ENCODE measurements at places on chromosomes 3 and 15.

- DNase-seq: no peak
These were observed 96.6 kb downstream of the EFL1 start for GRCh38 chr15:82165948-82166376.

DNA sequence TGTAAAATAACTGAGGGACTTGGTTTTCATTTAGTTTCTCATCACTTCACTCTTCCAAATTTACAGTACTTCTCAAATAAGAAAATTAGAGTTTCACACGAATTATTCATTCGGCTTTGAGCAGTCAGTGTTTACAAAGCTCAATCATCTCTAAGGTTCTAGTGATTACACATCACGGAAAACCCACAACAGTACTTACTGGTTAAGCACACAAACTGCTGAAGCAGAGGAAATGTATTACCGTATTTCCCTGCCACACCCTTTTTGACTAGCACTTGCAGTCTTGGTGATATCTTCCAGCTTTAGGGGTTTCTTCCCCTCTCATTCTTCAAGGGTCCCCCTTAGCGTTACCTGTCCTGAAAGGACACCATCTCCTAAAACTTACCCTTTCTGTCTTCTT, 164.8 kb upstream of the CDIN1 start:
- no peak for DNase-seq

DNA sequence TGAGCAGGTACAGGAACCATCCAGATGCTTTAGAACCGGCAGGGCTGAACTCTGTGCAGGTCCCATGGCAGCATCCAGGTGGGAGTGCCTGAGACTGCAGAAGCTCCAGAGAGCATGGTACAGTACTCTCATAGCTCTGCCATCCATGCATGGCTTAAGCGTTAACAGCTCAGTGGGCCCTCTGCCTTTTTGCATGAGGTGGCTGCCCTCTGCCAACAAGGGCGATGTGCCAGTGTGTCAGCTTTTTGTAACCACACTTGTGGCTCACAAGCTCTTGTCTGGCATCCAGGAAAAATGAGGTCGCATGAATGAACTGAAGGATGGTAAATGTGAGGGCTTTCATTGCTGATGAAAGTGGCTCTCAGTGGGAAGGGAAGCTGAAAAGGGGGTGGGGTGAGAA, 950.1 kb downstream of the DIPK2A start:
- DNase-seq: no peak

GRCh38 chr3:45682311-45682710, 6.9 kb upstream of the SACM1L start:
- DNase-seq: no peak

- DNase-seq: no peak
These were observed 19.6 kb downstream of the PPARG start for GRCh38 chr3:12308517-12308916.

DNA sequence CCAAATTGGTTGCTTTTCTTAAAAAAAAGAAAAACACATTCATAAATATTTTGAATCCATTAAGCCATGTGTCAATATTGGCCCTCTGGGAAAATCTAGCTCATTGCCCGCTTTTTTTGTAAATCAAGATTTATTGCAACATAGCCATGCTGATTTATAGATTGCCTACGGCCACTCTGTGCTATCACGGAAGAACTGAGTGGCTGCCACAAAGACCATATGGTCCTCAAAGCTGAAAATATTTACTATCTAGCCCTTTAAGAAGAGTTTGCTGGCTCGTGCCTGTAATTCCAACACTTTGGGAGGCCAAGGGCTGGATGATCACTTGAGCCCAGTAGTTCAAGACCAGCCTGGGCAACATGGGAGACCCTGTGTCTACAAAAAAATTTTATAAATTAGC, 45.9 kb downstream of the IL5RA start:
- no peak for DNase-seq

DNA sequence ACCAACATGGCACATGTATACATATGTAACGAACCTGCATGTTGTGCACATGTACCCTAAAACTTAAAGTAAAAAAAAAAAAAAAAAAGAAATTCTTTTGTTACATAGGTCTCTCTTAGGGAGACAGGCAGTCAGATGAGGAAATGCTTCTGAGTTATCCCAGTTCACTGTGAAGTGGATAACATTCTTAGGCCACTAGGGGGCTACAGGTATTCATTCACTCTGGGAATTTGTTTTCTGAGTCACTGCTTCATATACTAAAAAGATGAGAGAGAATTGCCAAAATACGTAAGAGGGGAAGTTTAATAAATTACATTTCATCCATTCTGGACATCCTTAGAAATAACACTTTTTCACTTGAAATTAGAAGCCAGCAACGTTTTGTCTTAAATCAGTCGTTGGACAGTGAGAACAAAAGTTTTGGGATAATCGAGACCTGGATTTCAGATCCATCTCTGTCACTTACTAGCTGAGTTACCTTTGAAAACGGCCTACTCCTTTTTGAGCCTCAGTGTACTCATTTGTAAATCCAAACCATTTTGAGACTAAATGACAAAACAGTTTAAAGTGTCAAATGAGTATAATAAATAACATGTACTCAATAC, 738.4 kb upstream of the ALCAM start:
- DNase-seq: no peak

DNA sequence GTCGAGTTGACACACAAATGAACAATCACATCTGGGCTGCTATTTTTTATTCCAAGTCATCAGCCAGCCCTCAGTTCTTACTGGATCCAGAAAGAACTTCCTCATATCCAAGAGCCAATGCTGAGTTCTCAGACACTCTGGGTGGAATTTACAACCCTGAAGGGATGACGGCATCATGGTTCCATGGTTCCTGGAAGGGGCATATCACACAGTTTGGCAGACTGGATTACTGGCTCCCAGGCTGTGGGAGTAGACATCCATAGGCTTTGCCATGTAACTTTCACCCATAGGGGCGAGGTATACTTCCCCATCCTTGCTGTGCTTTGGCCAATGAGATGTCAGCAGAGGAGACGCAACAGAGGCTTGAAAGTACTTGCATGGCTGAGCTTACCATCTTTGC, 26.9 kb upstream of the KBTBD12 start:
- no peak for DNase-seq

DNA sequence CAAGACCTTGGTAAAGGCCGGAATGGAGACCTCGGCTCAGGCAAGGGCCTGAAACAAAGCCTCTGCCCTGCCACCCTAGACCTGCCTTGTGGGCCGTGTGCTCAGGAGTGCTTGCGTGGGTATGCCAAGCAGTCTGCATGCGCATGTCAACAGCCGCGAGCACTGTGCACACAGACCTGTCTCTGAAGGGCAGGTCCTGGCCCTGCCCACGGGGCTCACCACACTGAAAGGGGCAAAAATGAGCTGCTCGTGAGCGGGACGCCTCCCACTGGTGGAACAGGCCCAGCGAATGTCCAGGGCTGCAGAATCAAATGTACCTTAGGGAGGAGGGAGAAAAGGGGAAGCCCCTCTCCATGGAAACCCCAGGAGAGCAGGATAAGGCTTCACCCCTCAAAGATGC, 44.3 kb upstream of the FGD5 start:
- peak; percentile 13 for DNase-seq

DNA sequence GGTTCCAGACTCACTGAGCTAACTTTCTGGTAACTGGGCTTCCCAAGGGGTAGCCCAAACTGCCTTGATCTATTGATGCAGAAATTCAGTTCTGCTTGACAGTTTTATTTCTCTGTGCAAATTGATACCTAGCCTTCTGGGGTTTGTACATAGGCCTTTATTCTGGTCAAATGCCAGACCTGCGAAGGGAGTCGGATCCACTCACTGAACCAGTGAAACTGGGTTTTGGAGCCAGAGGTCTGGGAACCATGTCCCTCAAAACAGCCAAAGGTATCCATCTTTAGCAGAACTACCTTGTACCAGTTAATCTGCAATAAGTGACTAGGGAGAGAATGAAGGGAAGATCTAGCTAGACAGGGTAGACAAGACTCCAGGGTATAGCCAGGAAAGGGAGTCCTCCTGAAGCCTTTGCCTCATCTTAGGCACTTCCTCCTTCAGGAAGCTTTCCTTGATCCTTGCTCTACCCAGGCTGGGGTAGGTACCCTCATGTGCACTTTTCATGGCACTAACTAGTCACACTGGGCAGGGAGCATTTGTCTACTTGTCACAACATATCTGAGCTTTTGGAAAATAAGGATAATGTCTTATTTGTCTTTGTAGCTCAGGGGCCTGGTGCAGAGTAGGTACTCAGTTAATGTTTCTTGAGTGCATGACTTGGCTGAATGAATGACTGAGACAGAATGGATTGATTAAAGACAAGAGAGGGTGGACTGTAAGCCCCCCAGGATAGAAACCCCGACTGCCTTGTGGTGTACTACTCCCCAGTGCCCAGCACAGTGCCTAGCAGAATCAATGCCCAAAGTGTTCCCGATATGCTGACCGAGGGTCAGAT, 1.4 kb upstream of the SNX33 start:
- no peak for DNase-seq

GRCh38 chr3:55662683-55663082, 175.6 kb upstream of the WNT5A start:
- DNase-seq: no peak

DNA sequence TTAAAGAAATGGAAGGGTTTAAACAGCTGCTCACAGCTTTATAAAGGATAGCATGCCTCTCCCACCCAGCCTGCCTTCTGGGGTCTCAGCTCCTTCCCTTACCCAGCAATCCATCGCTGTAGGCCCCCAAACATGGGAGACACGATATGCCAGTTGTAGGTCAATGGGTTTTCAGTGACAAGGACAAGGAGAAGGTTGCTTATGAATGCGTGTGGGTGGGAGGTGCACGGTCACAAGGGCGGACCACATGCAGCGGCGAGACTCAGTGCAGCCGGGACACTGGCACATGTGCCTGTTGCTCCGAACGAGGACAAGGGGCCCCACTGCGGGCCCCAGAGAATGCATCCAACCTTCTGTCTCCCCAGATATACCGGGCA, 67.0 kb downstream of the MGLL start:
- no peak for DNase-seq

GRCh38 chr3:39098473-39099000, 8.9 kb downstream of the GORASP1 start:
- DNase-seq: peak; percentile 19

DNA sequence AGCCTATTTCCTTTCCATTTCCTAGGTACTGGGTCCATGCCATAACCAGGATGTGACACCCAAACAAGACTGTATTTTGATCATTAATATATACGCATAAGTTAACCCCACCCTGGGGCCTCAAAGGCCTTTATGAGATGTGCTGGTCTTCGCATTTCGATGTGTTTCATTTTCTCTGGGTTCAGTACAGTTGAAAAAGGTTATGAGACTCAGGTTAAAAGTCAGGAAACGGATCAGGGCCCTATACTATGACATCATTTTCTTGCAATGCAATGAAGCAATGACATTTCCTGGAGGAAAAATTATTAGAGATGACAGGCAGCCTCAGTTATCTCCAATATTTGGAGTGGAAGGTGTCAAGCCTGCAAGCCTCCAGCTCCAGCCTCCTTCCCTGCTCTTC, 31.7 kb downstream of the TMEM212 start:
- no peak for DNase-seq

DNA sequence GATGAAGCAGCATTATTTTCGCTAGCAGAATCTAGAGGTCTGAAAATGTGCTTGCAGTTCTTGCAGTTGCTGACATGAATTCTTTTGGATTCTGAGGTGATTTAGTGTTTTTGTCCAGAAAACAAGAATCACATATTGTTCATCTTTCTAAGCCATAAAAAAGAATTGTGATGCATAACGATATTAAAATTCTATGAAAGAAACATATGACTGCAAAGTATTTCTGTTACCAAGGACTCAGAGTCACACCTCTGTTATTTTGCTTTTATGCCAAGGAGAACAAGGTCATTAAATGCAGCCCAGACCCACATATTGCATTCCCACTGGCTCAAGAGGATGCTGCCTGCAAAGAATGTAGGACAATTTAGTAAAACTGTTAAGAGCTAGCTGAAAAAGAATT, 299.8 kb upstream of the GPR149 start:
- DNase-seq: no peak

DNA sequence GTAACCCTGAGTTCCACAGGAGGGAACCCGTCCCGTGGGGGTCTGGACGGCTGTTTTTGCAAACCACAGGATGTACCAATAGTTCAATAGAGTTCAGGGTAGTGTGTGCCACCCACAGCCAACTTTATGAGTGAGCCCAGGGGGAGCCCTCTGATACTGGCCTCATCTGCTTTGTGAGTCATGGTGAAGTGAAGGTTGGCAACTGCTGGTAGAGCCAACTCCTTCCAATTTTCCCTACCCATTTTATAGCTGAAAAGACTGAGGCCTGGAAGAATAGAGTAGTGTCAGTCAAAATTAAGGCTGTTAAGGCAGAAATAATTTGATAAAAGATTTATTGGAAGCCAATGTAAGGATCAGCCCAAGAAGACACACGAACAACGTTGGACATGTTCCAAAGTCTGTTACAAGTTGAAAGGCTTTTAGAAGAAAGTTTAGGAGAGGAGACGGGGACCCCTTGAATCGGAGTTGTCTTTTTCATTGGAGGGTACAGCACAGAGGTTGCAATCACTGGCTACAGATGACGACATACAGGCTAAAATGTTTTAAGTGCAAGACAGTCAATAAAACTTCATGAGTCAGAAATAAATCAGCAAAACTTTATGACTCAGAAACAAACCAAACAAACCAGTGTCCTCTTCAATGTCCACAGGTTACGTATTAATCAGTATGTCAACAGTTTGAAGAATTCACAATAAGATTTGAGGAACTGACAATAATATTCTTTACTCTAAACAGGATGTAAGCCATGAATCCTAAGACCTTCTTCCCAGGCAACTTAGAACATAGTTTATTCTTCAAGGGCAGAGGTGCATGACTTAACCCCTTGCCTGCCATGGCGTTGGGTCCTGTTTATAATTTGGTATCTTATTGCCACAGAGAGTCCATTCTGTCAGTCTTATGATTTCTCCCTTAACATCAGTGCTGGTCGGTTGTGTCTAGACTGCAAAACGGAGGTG, 62.9 kb upstream of the NR2E3 start:
- DNase-seq: no peak

GRCh38 chr15:87213626-87214025, 1042.9 kb downstream of the NTRK3 start:
- DNase-seq: no peak

DNA sequence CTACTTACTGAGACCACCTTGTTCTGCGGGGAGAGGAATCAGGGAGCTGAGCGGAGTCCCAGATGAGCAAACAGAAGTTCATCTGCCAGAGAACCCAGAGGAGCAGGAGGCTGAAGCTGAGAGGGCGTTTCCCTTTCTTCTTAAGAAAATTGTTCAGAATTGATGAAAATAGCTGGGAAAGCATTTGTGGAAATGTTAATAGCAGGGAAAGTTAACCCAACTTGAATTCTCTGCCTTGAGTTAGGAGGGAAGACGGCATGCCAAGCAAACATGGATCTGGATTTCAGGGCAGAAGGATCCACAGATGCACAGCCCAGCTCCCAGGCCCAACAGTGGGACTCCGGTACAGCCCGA, 23.2 kb downstream of the CRABP1 start:
- no peak for DNase-seq

- DNase-seq: no peak
These were observed 30.4 kb downstream of the UBE3A start for GRCh38 chr15:25408428-25408827.

GRCh38 chr3:113166719-113167492, 44.5 kb upstream of the BOC start:
- no peak for DNase-seq
